ENCODE measurements at places on chromosomes 4 and X. TPM values are rescaled to one million over a fixed set of nuclear protein-coding genes. Genes with fewer than 3 reads are reported as not detected.

The NPY5R gene
- 0.53 TPM for total RNA-seq

The FBXO8 gene
- 69.4 TPM for total RNA-seq

The NWD2 gene
- 2.0 TPM for total RNA-seq

- DNase-seq = no peak
Measured at GRCh38 chrX:5674036-5674435, 554.6 kb downstream of the NLGN4X start.

- no peak for DNase-seq
Measured at GRCh38 chr4:56630876-56631666, 50.0 kb downstream of the HOPX start.

DNA sequence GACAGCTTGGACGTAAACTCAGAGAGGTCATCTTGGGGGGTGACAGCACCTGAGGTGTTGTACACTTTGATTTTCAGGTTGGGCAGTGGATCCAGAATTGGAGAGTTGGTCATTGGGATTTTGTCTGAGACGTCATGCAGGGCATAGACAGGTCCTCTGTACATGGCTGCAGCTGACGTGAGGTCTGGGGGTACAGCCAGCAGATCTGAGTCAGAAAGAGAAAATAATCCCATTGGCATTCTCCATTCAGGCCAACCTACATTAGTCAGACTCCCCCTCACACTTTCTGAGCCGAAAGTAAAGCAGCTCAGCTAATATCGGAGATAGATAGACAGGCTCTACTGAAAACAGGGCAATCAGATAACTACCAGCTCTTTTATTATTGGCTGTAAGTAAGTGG lies 329.7 kb downstream of the UNC5C start:
- DNase-seq = no peak

DNA sequence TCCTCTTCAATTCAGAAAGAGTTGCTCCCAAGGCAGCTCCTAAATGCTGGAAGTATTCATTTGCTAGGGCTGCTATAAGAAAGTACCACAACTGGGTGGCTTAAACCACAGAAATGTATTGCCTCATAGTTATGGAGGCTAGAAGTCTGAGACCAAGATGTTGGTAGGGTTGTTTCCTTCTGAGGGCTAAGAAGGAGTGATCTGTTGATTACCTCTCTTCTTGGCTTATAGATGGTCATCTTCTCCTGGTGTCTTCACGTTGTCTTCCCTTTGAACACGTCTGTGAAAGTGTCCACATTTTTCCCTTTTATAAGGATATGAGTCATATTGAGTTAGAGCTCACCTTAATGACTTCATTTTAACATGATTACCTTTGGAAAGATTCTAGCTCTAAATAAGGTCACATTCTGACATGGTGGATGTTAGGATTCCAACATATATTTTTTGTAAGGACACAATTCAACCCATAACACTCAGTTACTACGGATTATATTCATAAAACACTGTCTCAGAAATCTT lies 266.3 kb downstream of the SPATA18 start:
- DNase-seq = no peak

DNA sequence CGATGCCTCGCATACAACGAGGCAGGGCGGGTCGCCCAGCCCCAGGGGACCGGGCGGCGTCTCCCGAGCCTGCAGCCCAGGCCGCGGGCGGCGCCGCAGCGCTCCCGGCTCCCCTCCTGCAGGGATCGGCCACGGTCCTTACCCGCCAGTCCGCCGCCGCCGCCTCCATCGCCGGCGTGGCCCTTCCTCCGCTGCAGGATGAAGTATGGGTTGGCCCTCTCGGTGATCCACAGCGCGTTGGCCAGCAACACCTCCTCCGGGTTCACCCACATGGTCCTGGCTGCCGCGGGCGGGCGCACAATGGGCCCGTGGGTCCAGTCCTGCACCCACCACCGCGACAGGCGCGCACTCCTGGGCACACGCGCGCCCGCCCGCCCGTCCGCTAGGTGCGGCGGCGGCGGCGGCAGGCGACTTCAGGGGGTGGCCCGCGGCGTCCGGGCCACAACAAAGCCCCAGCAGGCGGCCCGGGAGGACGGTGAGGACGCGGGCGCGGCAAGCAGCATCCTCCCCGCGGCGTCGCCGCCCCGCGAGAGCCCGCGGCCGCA lies 339 bp downstream of the TBC1D9 start:
- DNase-seq = no peak
